CD4-positive, alpha-beta T cell treated with Interleukin-17A for 4 hours (primary cell): ENCODE measurements at places on chromosomes 6 and 20.
A peak's percentile ranks its signal among the peaks of the same experiment; 100 is the strongest.

GRCh38 chr6:25130518-25130917, 148.7 kb upstream of the CARMIL1 start:
- DNase-seq = no peak

GRCh38 chr6:40962241-40962640, 76.8 kb downstream of the UNC5CL start:
- DNase-seq = no peak

- DNase-seq = no peak
Observed at GRCh38 chr20:42270539-42270938, 652.4 kb upstream of the CHD6 start.

DNA sequence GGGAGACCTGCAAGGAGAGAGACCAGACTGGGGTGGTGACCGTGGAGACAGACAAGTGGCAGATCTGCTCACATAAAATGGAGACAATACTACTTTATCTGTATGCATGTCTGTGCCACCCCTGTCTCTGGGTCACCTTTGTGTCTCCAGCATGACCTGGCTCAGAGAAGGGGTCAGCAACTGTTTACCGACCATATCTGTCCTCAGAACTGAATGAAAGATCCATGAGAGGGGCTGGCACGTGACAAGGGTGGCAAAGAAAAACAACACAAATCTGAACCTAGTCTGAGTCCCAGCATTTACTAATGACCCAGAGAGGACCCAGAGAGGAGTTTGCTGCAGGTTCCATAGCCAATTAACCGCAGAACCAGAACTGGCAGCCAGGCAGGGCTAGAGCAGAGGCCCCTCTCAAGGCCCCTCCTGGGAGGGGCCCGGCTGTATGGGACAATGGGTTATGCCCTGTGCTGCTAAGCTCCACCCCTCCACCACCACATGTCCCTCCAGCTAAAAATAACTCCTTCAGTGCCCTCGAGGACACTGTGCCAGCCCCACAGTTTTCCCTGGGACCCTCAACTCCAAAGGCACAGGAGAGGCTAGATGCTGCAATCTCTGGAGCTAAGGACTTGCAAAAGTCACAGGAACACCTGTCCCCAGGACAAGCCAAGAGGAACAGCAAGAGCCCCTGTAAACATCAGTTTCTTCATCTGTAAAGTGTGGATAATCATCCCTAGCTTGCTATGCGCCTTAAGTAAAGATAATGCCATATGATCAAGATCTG, 2.2 kb downstream of the AHCY start:
- DNase-seq = no peak

DNA sequence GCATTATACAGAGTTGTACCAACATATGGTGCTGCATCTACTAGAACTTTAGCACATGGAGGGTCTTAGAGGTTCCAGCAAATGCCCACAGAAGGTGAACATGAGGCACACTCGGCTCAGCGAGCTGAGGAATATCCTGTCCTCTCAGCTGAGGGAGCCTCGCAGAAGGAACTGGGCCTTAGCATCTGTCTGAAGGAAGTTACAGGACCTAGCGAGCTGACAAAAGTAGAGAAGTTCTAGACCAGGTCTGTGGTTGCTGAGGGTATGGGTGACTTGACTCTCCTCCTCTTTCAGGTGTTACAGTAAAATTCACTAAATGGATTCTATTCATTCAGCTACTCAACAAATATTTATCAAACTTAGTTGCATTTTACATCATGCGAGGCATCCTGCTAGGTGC, 157.2 kb downstream of the ZDHHC14 start:
- no peak for DNase-seq

DNA sequence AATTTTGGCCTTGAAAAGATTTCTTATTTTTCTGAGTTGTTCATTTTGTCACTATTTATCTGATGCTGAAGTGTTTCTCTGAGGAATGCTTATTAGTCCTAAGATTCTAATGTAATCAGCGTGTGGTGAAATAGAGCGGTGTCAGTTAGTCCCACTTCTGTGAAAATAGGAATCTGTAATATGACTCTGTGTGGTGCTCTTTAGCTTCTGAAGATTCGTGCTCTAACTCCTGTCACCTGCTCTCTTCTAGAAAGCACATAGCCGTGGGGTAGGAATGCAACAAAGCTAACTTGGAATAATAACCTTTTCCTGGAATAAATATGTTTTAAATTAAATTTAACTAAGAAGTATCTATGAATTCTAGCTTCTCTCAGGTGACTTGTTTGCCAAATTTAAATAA, 90.4 kb downstream of the BCKDHB start:
- no peak for DNase-seq

DNA sequence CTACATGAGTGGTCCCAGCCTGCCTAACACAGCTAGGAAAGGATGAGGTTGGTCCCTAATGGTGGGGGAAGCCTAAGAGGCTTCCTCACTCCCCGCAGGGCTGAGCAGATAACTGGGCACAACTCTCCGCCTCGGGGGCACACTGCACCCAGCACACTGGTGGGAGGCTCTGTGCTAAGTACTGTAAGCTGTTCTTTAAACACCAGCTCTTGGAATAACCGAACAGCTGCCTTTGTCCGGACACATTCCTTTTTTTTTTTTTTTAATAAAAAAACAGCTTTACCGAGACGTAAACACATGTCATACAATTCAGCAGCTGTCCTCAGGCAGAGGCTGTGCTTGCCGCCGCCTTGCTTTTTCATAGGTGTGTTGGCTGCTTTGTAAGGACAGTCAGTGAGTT, 6.9 kb downstream of the PSMG4 start:
- no peak for DNase-seq

- no peak for DNase-seq
Observed at GRCh38 chr20:16240355-16240754, 332.9 kb downstream of the KIF16B start.

- DNase-seq = no peak
Observed at GRCh38 chr20:61812121-61812844, 253.4 kb downstream of the TAF4 start.

DNA sequence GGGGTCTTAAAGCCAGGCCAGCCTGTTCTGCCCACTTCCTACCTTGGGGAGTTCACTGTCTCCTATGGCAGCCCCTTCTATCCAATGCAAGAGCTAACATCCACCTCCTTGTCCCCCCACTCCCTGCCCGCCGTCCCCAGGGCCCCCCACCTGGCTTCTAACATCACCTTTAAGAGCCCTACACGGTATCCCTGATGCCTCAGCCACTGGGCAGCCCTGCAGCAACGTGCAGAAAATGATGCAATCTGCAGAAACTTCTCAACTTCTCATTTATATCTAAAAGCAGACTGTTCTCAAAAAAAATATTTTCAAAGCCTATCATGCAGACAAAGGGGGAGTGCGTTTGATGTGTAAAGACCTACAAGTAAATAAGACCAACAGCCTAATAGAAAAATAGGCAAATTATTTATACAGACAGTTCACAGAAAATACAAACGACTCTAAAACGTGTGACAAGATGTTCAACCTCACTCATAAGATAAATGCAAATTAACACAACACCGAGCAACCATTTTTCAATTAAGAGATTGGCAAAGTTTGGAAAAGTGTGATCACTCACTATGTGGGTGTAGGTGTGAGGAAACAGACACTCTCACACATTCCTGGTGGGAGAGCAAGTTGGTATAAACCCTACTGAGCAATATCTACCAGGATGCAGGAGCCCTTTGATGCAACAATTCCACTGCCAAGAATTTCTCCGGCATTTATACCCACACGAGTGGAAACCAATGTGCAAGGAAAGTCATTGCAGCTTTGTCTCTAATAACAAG, 15.1 kb upstream of the HCK start:
- DNase-seq = no peak

GRCh38 chr6:152050451-152051195, 243.1 kb downstream of the ESR1 start:
- no peak for DNase-seq

GRCh38 chr20:59149678-59150504, 13.7 kb upstream of the ZNF831 start:
- DNase-seq = peak; percentile 76

DNA sequence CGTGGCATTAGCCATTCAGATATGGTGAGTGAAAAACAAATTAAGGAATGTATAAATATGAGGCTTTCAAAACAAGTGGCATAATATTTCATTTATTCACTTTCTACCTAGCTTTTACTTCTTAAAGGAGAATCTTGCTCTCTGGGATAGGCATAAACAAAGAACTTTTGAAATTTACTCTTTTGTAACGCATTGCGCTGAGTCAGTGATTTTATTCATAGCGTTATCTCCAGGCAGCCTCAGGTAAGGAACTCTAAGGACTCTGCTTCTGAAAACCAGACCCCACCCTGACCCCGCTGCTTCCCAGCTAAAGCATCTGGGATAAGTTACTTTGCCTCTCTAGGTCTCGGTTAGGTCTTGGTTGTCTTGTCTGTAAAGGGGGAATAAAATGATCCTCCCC, 234.7 kb downstream of the MYLK4 start:
- no peak for DNase-seq

DNA sequence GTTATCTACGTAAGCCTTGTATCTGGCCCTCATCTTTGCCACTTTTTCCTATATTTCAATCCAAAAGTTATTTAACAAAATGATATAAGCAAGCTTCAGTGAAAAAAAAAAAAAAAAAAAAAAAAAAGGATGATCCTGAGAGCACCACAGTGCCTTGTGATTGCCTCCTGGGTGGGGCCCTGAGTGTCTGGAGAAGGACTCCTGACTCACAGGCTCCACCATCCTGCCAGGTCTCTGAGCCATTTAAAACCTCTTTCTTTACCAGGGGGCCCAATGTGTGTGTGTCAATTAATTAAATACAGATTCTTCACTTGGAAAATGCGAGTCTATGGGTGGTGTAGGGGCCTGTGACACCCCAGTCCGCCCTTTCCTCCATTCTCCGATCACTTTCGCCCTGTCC, 105.2 kb downstream of the SMOC2 start:
- DNase-seq = no peak

DNA sequence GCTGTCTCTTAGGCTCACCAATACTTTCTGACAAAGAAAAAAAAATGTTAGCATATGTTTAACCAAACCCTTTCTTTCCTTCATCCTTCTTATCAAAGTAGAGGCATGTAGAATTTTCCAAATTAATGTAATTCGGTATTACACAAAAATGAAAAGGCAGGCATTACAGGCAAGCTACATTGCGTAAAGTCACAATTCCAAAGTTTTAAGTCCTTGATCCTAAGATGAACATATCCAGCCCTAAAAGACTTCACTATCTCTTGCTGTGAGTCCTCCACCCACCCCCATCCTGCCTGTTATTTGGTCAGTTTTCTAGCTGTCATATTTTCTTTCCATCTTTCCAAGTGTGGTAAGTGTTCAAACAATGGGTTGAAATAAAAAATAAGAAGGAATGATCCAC, 12.1 kb upstream of the TENT5A start:
- DNase-seq = no peak

DNA sequence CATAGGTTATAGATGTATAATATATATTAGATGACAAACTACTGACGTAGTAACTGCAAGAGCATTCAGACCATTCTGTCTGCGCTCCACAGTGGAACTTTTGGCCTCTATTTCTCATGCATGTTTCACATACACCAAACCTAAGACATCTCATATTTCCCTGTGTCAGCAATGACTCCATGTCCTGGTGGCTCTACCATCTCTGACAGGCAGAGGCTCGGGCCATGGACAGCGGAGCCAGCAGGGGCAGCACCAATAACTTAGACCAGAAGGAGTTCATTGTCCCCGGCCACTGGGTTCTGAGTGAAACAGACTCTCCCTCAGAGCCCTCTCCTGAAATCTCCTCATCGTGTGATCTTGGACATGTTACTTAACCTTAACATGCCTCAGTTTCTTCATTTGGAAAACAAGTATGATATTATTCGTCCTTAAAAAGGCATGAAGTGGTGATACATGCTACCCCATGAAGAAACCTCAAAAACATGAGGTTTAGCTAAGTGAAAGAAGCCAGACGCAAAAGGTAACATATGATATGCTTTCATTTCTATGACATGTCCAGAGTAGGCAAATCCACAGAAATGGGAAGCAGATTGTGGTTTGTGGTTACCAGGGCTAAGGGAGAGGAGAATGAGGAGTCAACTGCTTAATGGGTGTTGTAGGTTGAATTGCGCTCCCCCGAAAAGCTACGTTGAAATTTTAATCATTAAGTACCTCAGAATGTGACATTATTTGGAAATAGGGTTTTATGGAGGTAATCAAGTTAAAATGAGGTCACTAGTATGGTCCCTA, 564.0 kb upstream of the JARID2 start:
- DNase-seq = no peak

DNA sequence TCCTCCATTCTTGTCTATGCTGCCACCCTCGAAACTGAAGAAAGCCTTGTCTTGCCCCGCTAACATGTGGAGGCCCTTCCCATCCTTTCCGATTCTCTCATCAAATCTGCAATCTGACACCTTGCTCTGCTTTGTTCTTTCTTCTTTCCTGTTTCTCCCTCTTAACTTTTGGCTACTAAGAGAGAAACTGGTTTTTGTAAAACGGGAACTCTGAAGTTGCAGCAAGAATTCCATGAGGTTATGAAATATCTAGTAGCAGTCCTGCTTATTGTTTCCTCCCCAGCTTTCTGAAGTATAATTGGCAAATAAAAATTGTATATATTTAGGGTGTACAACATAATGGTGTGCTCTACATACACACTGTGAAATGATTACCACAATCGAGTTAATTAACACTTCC, 80.2 kb downstream of the MAP7 start:
- no peak for DNase-seq

DNA sequence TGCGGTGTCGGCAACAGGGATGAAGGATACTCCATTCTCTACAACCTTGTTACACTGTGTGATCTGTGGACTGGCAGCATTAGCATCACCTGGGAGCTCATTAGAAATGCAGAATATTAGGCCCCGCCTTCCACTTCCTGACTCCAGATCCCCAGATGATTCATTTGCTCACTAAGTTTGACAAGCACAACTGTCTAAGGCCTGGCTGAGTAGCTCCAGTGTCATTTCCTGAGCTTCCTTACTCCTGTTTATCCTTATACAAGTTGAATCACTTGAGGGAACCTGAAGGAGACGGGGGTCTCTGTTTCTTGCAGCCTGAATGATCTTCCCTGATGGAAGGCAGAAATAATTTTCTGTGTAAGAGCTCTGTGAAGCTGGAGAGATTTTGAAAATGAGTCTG, 32.7 kb upstream of the PROKR2 start:
- no peak for DNase-seq

- no peak for DNase-seq
Observed at GRCh38 chr6:20630617-20631548, 96.6 kb downstream of the CDKAL1 start.

DNA sequence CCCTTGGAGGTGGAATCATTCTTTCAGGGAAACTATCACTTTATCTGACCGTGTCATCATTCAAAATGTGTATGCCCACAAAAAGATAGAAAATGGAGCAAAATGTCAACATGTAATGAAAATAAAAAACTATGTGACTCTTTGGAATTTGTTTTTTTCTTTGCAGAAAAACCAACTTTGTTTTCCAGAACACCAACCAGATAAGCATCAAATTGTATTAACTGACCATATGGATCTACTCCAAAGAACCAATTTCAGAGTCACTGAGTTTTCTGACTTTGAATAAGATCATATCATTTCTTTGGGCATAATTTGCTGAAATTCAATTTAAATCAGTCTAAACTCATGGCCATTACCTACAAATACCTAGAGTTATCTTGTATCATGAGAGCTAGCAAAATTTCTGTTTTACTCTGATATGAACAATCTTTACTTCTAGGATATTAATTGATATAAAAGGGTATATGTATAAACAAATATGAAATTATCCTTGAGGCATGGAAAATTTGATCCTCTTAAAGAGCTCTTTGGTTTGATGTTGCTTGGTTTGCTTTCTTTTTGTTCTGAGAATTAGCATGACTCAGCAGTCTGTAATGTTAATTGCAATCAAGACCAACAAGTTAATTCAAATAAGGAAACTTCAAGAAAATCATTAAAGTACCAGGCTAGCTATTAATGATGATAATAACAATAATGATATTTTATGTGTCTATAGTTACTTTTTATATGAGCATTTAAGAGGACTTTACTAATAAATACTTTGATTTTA, 444.4 kb upstream of the MARCKS start:
- no peak for DNase-seq

GRCh38 chr6:11111769-11112437, 378 bp upstream of the ERVFRD-1 start:
- DNase-seq = peak; percentile 7
